ENCODE measurements at places on chromosomes 12 and 14.

DNA sequence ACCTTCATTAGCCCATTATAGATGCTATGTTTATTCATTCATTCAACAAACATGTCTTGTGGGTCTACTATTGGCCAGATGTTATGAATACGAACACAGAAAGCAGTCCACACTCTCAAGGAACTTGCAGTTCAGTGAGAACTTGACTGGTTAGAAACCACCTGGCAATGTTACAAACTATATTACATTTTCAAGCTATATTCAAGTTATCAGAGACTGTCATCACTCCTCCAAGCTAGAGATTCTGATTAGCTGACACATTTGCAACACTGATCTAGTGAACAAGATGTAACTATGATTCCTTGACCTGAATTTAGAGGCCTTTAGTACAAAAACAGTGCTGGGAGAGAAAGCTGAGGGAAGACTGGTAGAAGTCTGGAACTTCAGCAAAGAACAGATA lies 170.7 kb upstream of the EEA1 start:
- DNase-seq: no peak

DNA sequence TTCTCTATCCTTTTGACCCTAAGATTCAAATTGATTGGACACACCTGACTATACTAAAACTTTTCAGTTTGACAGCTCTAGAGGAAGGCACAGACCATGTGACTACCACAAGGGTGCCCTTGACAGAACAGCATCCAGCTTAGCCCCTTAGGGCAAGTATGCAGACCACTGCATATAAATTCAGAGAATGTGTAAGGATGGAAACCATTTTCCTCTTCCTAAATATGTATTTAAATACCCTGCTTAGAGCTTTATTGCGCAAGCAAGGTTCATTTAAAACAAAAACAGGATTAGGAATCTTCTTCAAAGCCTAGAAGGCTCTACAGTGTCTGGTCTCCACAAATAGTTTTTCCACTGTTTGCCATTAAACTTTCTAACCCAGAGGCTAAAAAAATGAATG lies 202.8 kb downstream of the MED13L start:
- DNase-seq: no peak

DNA sequence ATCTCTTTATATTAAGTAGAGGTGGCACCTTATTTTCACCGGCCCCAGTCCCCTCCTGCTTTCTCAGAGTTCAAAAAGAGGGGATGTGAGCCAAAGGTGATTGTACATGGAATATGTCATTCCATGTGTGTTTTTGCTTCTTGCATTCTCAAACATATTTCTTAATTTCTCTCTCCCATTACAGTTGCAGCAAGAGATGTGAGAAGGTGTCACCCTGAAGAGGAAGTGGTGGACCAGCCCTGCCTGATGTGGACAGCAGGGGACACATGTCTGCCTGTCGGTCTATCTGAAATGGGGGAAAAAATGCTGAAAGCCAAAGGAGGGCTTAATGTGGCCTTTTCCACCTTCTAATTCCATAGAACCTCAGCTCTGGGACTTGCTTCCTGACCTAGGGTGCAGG lies 1.9 kb upstream of the FOXN3 start:
- no peak for DNase-seq

DNA sequence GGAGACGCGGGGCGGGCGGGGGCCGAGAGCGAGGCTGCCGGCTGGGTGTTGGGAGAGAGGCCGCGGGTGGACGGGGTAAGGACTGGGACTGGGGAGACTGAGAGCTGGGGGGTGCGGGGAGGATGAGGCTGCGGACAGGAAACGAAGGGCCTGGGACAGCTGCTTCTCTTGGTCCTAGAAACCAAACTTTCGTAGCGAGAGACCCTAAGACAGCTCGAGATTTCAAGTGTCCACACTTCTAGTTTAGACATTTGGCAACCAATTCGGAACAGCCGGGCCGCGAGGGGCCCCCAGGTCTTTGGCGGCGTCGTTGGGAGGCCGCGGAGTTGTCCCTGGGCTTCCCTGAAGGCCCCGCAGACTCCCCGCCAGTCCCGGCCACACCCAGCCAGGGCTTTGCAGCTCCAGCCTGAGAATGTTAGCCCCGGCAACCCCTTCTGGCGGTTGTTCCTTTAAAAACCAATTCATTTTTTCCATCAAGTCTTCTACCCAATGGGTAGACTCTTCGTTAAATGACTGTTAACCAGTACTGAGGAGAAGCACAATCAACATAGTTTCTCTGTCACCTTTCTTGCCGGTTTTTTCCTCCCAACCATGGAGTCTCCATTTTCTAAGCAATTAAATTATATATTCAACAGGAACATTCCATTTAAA lies 11.5 kb downstream of the NKX2-1 start:
- no peak for DNase-seq

GRCh38 chr14:53148671-53149070 lies 4.5 kb downstream of the DDHD1 start:
- no peak for DNase-seq

DNA sequence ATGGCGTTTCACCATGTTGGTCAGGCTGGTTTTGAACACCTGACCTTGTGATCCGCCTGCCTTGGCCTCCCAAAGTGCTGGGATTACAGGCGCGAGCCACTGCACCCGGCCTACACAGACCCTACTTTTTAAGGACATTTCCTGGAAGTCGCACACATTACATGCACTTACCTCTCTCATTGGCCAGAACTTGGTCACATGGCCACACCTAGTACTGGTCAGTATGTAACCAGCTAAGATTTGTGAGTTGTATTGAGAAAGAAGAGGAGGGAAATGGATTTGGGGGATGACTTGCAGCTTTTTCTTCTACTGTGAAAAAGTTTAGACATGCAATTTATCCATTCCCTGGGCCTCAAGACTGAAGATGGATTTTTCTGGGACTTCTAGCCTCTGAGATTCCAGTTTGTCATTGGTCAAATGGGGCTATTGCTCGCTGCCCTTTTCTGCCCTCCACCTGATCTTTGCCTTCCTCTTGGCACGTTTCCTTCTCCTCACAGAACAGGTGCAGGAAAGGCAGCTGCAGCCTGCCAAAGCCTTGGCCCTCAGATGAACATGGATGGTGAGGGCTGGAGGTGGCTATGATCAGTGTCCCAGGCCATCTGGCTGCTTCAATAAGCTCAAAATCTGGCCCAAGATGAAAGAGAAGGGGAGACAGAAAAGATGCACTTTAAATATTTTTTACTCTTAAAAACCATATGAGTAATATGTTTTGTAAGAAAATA lies 7.1 kb upstream of the ZDHHC22 start:
- no peak for DNase-seq

- DNase-seq: no peak
These were observed 365.7 kb downstream of the ALG10 start for GRCh38 chr12:34387711-34388635.

- no peak for DNase-seq
These were observed 28.4 kb upstream of the TOMM20L start for GRCh38 chr14:58367296-58367695.

DNA sequence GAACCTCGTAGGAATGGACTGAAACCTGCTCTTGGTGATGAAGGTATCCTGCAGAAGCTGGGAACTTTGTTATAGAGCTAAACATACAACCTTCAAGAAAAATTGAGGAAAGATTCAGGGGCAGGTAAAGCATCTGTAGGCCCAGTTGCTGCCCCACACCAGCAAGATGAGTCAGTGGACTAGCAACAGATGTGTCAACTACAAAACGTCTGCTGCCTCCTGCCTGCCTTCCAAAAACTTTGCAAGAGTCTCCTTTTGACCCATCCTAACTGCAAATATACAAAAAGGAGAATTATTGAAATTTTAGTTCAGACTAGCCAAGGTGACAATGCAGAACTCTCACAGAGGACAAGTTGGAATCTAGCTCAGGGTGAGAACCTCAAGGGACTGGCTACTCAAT lies 60.9 kb upstream of the TMTC1 start:
- DNase-seq: no peak

DNA sequence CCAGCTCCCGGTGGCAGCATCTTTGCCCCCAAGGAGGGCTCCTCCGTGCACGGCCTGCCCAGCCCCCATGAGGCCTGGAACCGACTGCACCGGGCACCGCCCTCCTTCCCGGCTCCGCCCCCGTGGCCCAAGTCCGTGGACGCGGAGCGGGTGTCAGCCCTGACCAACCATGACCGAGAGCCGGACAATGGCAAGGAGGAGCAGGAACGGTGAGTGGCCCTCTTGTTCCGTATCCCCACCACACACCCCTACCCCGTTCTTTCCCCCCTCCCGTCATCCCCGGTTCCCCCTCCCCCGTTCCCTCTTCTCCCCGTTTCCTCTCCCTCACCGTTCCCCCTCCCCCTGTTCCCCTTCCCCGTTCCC lies 28.3 kb downstream of the LRCOL1 start:
- DNase-seq: no peak

GRCh38 chr12:24366514-24366913 lies 417.0 kb upstream of the SOX5 start:
- no peak for DNase-seq

- no peak for DNase-seq
These were observed 13.4 kb downstream of the ACOT6 start for GRCh38 chr14:73625706-73626105.

- no peak for DNase-seq
These were observed 7.3 kb downstream of the ITGA7 start for GRCh38 chr12:55700255-55701018.

DNA sequence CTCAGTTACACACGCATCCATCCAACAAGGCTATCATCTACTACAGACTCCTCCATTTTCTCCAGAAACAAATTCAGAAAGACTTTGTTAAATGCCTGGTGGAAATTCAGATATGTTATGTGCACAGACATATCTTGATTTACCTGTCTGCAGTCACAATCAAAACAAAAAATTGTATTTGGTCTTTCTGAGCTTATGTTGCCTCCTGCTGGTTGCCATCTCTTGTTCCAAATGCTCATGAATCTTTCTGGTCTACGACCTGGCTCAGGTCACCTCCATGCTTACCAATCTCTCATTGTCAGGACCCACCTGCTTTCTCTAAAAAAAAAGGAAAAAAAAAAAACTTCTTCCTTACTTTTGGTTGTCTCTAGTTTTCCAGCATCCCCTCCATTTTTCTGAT lies 169.2 kb upstream of the PLXNC1 start:
- DNase-seq: no peak

DNA sequence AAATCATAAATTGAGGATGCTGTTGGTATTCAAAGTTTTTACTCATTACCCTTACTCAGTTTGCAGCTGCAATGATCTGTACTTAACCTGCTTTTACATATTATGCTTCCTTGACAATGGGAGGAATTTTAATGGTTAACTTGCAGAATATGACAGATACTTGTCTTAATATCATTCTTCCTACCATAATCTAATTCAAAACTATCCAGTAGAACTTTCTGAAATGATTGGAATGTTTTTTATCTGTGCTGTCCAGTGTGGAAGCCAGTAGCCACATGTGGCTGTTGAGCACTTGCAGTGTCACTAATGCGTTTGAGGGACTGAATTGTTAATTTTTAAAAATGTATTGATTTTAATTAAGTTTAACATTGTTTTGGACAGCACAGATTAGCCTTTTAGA lies 23.5 kb downstream of the FGFR1OP2 start:
- DNase-seq: no peak

GRCh38 chr12:14256121-14256520 lies 109.4 kb upstream of the ATF7IP start:
- DNase-seq: no peak

GRCh38 chr12:54277823-54278276 lies 2.1 kb downstream of the CBX5 start:
- no peak for DNase-seq

GRCh38 chr12:43315961-43316360 lies 236.0 kb downstream of the ADAMTS20 start:
- no peak for DNase-seq

DNA sequence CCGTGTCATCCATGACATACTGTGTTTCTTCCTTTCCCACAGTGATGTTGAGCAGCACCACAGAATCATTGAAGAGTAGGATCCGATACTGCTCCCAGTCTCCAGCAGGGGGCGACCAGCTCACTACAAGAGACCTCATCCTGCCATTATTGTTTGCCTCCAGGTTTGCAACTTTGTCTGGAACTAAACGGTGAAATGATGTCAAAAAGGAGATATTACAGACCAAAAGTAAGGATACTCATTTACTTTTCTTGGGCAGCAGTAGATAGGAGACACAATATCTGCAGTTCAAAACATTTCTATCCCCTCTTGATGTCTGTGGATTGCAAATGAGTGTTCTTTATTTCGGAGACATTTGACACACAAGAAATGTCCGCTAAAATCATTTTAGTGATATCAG lies 47.2 kb downstream of the PTPRB start:
- peak; percentile 60 for DNase-seq

DNA sequence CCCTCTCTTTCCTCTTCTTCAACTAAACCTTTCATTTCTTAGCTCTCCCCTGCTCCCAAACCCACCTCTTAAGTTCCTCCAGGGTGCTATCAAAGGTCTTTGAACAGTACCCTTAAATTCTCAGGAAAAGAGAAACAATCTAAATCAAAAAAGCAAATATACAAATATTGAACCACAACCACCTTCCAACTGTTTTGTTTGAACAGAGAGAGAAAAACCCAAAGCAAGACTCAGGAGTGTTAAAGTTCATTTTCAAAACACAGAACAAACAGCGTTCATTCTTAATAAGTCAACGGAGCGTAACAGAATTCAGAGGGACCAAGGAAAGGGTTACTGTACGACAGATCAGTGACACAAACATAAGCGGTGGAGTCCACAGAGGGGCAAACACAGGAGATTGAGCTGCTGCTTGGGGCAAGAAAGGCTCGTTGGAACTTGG lies 73.3 kb downstream of the NDUFA12 start:
- no peak for DNase-seq

GRCh38 chr12:128657378-128657777 lies 166.4 kb downstream of the SLC15A4 start:
- no peak for DNase-seq

- no peak for DNase-seq
These were observed 64.4 kb downstream of the TMX1 start for GRCh38 chr14:51304438-51304837.

DNA sequence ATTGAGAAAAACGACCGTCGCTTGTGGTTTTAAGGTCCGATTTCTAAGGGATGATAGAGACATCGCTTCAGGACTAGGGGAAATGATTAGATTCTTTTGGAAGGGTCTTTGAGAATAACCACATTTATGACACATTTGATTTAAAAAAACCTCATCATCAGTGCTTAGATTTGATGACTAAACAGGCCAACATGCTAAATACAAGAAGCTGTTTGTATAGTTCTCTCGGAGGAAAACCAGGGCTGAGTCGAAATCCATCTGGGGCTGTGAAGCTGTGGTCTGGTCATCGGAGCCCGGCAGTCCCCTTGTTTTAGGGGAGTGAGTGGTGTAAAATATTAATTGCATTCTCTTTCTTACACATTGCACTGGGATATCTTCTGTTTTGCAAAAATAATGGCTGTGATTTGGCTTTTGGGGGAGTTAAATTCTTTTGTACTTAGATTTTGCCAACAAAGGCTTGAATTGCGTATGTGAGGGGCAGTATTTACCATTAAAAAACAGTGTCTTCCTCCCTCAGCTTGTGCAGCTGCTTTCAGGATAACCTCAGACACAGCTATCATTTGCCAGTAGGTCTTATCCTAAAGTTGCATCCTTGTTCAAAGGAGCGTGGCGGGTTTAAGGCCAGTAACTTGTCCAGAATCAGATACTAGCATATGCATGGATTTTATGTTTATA lies 550 bp downstream of the GNG2 start:
- DNase-seq: no peak

GRCh38 chr12:66241061-66242043 lies 52.3 kb downstream of the IRAK3 start:
- no peak for DNase-seq

Measured in activated T-cell treated with anti-CD3 and anti-CD28 coated beads, Interleukin-2, amount 50 U/mL, for 24 hours (primary cell).